ENCODE measurements at places on chromosomes 6 and 20.

- no peak for DNase-seq
Observed at GRCh38 chr6:110823146-110823545, 7.9 kb upstream of the CDK19 start.

GRCh38 chr6:122648726-122649125 is 38.5 kb downstream of the PKIB start:
- no peak for DNase-seq

DNA sequence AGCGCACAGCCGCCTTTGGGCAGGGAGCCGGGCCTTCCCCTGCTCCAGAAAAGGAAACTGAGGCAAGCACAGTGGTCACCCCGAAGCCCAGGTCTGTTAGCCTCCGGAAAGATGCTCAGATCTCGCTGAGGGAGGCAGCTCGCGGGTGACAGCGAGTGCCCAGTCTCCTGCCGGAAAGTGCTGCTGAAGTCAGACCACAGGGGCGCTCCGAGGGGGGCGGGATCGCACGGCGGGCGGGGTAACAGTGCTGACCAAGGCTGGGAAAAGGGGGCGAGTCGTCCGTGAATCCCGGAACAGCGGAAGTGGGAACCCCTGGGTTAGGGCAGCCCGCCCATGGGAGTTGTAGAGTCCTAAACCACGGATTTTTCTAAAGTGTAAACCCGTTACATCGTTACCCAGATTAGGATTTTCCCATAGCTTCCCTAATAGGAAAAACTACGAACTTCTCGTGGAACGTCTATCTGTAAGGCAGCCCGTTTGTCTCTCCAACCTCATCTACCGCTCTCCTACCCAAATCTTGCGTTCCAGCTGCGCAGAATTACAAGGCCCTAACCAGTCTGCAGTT is 504 bp downstream of the VPS16 start:
- DNase-seq = peak; percentile 43

GRCh38 chr6:108531332-108531731 is 29.4 kb upstream of the FOXO3 start:
- DNase-seq = no peak

GRCh38 chr20:8809107-8809953 is 259.6 kb upstream of the PLCB4 start:
- no peak for DNase-seq

GRCh38 chr6:9783567-9783966 is 631.3 kb downstream of the TFAP2A start:
- no peak for DNase-seq

Data from GM18507 (cell line).